ENCODE measurements at places on chromosomes 4 and X. TPM values are rescaled to one million over a fixed set of nuclear protein-coding genes. Genes with fewer than 3 reads are reported as not detected.

DNA sequence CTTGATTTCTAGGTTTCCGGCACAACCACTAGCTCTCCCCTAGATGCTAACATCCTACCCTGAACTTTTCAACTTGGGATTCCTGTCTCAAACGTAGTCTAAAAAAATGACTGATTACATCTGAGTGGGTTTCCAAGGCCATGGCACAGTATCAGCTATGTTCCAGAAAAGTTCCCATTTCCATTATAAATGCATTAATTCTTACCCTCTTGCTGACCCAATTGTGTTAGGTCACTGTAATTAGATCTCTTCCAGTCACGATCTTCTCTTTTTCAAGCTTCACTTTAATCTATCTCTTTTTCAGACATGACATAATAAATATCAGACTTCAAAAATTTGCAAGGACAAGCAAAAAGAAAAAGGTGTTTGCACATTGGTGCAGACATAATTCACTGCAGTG lies 50.6 kb upstream of the PDE5A start:
- no peak for DNase-seq
- no peaks in the 10 kb centered on the region for H3K36me3 ChIP-seq
- H3K27me3 ChIP-seq = no peaks in the 10 kb centered on the region
- no peak overlapping the region for H3K4me3 ChIP-seq

- no peak for DNase-seq
- H3K4me3 ChIP-seq = no peak overlapping the region
- no peaks in the 10 kb centered on the region for H3K36me3 ChIP-seq
- H3K4me1 ChIP-seq = no peaks in the 10 kb centered on the region
Measured at GRCh38 chr4:125515016-125515415, 200.3 kb downstream of the FAT4 start.

DNA sequence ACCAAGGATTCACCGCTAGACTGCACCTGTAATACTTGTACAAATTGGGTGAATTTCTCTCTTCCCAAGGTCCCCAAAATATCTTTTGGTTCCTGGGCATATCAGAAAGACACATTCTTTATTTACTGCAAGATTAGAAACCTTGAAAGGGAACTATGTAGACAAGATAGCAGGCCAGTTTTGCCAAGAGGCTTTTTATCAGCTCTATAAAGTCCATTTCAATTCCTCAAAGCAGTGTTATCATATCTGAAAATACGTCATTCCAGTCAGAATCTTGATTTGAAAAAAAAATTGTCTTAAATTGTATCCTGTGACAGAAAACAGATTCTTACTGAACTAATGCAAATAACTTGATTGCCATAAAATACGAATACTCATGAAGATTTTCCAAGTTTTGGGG lies 37.0 kb upstream of the NSG1 start:
- no peaks in the 10 kb centered on the region for H3K4me1 ChIP-seq
- no peaks in the 10 kb centered on the region for H3K36me3 ChIP-seq
- no peaks in the 10 kb centered on the region for H3K27me3 ChIP-seq
- H3K27ac ChIP-seq = no peak overlapping the region

GRCh38 chrX:148271263-148271662 lies 229.2 kb upstream of the AFF2 start:
- H3K27me3 ChIP-seq = no peaks in the 10 kb centered on the region
- no peaks in the 10 kb centered on the region for H3K36me3 ChIP-seq

GRCh38 chrX:24692305-24692704 lies 1.4 kb upstream of the POLA1 start:
- no peaks in the 10 kb centered on the region for H3K27me3 ChIP-seq
- H3K4me3 ChIP-seq = no peak overlapping the region
- H3K27ac ChIP-seq = no peak overlapping the region
- DNase-seq = no peak
- no peaks in the 10 kb centered on the region for H3K4me1 ChIP-seq

DNA sequence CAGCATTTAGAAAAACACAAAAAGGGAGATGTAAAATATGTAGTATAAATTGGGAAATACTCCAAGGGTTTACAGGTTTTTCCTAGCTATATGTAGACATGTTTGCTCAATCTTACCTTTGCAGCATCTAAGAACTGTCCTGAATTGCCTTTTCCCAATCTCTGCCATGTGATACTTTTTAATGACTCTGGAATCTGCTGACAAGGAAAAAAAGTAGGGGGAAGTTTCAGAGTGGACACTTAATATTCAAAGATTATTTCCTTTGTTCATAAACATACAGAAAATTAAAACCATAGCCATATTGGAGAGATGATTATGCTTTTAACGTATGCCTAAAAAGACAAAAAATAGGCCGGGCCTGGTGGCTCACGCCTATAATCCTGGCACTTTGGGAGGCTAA lies 41.4 kb downstream of the ABCB7 start:
- DNase-seq = no peak
- H3K36me3 ChIP-seq = no peaks in the 10 kb centered on the region
- H3K27ac ChIP-seq = no peak overlapping the region
- no peaks in the 10 kb centered on the region for H3K4me1 ChIP-seq

Gene CHST7
- 0.67 TPM for total RNA-seq

Gene LARP7
- total RNA-seq = 15.2 TPM

Gene RPL34
- 990 TPM for total RNA-seq

Gene FGF2
- 0.47 TPM for total RNA-seq

Data from pancreas (tissue), 10 donors.